ENCODE measurements at places on chromosomes 1 and 21.
A peak's percentile ranks its signal among the peaks of the same experiment; 100 is the strongest.

DNA sequence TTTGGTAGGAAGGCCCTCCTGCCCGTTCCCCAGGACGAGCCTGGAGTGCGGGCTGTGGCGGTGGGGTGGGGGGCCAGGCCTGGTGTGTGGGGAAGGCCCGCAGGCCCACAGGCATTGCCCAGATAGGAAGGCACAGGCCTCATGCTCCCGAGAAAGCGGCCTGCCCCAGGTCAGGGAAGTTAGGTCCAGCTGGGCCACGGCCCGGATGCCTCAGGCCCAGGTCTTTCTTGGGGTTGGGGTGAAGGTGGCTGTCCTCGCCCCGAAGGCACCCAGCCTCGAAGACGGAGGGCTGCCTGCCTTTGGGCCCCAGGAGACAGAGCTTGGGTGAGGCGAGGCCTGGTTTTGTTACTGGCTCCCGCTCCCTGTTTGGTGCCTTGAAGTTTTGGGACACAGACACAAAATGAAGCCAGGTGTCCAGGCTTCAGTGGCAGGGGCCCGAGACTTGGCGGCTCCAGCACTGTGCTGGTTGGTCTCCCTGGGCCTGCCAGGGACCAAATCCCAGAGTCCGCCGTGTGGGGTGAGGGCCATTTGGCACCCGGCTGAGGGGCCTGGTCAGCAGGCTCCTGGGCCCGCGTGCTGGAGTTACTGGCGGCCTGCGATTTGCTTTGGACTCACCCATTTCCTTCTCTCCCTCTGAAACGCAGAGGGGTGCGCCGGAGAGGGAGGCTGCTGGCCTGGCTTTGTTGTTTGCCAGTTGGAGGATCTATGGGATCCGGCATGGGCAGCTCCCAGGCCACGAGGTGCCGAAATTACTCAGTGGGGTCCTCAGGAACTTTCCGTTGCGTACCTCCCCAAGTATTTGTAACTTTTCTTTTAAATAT, 2.0 kb downstream of the SKI start:
- peak overlapping the region; percentile 97 for H3K4me3 ChIP-seq
- no peaks in the 10 kb centered on the region for H3K4me1 ChIP-seq
- peaks cover 6% of the 10 kb centered on the region for H3K36me3 ChIP-seq
- no peaks in the 10 kb centered on the region for H3K27me3 ChIP-seq
- H3K27ac ChIP-seq, result no peak overlapping the region

DNA sequence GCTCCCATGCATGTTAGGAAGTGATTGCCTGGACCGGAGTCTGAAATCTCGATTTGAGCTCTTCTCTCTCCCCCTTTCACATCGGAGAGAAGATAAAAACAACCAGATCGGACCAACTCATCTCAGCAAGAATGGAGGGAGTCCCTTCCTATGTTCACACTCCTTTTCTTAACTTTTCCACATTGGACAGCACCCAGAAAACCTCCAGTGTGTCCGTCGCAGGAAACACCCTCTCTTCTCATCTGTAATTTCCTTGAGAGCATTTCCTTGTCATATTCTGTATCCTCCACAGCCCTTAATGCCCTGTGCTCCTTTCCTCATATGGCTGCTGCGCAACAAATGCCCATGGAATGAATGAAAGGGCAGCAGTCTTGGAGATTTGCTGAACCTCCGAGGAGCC, 1.5 kb upstream of the TDRD10 start:
- peaks cover 42% of the 10 kb centered on the region for H3K27me3 ChIP-seq
- no peaks in the 10 kb centered on the region for H3K4me1 ChIP-seq
- no peak overlapping the region for H3K4me3 ChIP-seq
- DNase-seq, result no peak
- H3K36me3 ChIP-seq, result no peaks in the 10 kb centered on the region

GRCh38 chr1:151539321-151540020, 638 bp upstream of the TUFT1 start:
- peak overlapping the region; percentile 30 for H3K27ac ChIP-seq
- peaks cover 35% of the 10 kb centered on the region for H3K36me3 ChIP-seq
- H3K27me3 ChIP-seq, result no peaks in the 10 kb centered on the region
- peak; percentile 87 for DNase-seq
- H3K4me3 ChIP-seq, result peak overlapping the region; percentile 99

- H3K4me3 ChIP-seq, result no peak overlapping the region
- DNase-seq, result no peak
- H3K4me1 ChIP-seq, result peaks cover 5% of the 10 kb centered on the region
- H3K27ac ChIP-seq, result no peak overlapping the region
Measured at GRCh38 chr1:38179483-38179882, 132.9 kb upstream of the POU3F1 start.

- H3K4me1 ChIP-seq, result peaks cover 16% of the 10 kb centered on the region
- H3K36me3 ChIP-seq, result peaks cover 29% of the 10 kb centered on the region
- peak overlapping the region; percentile 53 for H3K4me3 ChIP-seq
- H3K27me3 ChIP-seq, result no peaks in the 10 kb centered on the region
Measured at GRCh38 chr1:150162862-150163706, 13.4 kb downstream of the PLEKHO1 start.

- peaks cover 19% of the 10 kb centered on the region for H3K36me3 ChIP-seq
- peak overlapping the region; percentile 5 for H3K4me3 ChIP-seq
- DNase-seq, result peak; percentile 76
- H3K27me3 ChIP-seq, result no peaks in the 10 kb centered on the region
- H3K27ac ChIP-seq, result no peak overlapping the region
Measured at GRCh38 chr1:24743404-24744211, 1.6 kb upstream of the CLIC4 start.

DNA sequence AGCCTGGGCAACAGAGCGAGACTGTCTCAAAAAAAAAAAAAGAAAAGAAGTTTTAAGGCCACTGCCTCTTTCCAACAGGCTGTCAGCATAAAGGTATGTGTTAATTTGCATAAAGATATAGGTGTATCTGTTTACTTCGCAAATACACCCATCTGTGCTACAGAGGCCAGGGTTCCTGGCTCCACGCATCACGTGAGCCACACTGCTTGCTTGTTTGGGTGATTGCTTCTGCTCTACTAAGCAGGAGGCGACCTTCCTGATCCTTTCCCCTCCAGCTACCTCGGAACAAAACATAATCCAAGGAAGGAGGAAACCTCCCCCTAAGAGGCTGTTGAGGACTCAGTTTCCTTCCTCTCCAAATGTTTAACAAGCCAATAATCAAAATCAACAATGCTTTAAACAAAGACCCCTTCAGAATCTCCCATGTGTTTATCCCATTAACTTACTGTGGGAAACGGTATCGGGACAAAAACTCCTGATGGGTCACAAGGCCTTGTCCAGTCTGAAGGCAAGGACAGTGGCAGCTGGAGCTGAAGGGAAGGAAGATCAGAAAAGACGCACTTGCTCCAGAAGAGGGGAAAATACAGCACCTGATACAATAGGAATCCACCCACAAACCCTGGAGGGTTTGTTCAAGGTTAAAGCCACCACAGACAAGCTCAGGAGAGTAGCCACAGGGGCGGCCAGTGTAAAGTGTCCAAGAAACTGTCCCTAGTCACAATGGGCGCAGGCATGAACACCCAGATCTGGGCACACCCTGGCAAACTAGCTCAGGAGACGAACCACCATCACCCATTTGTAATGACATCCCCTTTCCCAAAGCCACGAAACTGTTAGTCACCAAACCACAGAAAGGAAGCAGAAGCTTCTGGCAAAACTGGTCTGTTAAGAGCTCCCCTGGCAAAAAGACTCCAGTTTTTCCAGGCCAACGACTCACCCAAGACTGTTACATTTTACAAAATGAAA, 17.2 kb downstream of the CTNNBIP1 start:
- H3K4me1 ChIP-seq, result peaks cover 9% of the 10 kb centered on the region
- no peaks in the 10 kb centered on the region for H3K27me3 ChIP-seq
- no peak for DNase-seq
